ENCODE measurements at places on chromosomes 1 and 21.

GRCh38 chr1:169586395-169587255 lies at the start of gene F5:
Gene F5, minus strand, starts transcription at chr1:169586481. Its CDS starts 95 bp downstream, at chr1:169586386.
- peak; percentile 68 for DNase-seq

- no peak for DNase-seq
Observed at GRCh38 chr1:110556471-110556807, 37.5 kb upstream of the KCNA10 start.

DNA sequence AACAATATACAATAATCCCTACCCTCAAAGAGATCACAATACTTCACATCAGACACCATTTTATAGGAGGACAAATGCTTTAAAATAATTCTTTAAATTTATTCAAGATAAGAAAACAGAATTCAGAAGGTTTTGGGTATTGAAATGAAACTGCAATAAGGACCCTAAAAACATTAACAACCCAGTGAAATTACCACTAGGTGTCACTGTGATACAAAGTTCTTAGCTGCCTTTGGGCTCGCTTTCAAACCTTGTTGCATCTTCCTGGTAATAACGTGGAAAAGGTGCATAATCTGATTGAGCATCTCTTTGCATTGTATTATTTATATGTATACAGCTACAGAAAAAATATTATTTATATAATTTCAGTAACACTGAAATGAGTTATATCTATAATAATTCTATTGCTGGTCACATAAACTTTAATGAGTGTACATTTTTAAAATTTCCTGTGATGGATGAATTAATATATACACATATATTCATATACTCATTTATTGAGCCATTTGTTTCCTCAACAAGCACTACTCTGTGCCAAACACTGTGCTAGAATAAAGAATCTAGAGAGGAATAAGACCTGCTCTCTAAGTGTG lies 185.2 kb downstream of the FAF1 start:
- DNase-seq, result no peak

DNA sequence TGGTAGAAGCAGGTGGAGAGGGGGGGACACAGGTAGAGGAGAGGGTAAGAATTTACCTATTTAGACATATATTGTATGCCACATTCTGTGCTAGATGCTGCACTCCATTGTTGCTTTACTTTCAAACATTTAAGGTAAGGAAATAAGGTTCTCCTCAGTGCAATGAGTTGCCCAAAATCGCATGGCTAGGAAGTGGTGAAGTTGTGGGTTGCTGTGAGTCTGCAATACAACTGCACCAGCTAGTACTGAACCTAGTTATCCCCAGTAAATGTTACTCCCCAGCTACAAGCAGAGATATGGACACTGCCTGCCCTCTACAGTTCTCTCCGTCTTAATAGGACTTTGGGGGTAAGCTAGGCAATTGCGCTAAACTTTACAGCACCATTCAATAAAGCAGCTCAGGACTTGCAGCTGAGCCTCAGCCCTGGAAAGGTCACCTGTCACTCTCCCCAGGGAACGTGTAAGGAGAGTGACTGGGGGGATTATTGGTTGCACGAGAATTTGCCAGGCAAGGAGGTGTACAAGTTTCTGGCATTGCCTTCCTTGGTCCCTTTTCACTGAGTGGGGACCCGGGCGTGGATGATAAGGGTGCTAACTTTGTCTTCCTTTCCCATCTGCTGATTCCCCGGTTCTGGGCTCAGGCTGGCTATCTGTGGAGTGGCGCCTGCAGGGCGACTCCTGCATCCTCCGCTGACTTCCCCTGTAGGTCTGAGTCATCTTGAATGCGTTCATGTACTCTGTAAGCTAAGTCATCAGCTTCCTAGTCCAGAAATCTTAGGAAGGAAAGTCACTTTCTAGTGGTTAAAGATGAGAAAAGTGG lies 71.3 kb upstream of the CNTN2 start:
- peak; percentile 71 for DNase-seq

DNA sequence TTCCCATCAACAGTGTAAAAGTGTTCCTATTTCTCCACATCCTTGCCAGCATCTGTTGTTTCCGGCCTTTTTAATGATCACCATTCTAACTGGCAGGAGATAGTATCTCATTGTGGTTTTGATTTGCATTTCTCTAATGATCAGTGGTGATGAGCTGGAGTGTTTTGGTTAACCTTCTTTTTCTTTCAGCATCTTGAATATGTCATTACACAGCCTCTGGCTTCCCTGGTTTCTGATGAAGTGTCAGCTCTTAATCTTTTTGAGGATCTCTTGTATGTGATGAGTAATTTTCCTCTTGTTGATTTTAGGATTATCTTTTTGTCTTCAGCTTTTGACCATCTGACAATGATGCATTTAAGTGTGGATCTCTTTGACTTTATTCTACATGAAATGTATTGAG lies 133.2 kb upstream of the GRIK3 start:
- no peak for DNase-seq

DNA sequence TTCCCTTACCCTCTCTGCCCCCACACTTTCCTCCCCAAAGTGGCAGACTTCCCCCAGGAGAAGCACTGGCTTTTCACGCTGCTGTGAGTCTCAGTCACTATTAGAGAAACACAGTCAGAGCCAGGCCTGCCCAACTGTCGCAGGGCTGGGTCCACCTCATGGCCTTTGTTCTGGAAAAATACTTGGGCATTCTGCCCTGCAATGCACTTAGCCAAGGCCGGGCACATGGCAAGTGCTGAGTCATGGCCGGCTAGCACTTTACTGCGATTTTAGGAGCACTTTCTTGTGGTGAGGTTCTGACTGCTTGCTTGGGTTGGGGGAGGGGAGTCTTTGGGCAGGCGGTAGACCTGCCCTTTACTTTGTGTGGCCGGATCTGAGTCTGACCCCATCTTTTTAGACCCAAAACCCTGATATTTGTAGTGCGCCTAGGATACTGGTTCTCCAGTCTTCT lies 7.7 kb downstream of the EPHX1 start:
- peak; percentile 96 for DNase-seq

DNA sequence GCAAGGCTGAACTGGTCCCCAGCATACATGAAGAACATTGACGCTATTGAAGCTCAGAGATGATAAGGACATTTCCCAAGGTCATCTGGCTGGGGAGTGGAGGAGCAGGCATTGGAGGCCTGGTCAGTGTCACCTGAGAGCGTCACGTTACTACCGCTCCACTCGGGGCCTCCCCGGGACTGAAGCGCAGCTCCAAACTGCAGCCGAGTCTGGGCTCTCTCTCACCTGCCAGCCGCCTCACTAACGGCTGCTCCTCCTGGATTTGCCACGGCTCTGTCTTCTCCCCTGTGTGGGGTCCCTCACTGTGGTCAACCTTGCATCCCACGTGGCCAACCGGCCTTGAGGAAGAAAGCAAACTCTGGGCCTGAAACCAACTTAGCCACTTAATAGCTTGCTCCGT lies 111.3 kb downstream of the ADSS2 start:
- no peak for DNase-seq

DNA sequence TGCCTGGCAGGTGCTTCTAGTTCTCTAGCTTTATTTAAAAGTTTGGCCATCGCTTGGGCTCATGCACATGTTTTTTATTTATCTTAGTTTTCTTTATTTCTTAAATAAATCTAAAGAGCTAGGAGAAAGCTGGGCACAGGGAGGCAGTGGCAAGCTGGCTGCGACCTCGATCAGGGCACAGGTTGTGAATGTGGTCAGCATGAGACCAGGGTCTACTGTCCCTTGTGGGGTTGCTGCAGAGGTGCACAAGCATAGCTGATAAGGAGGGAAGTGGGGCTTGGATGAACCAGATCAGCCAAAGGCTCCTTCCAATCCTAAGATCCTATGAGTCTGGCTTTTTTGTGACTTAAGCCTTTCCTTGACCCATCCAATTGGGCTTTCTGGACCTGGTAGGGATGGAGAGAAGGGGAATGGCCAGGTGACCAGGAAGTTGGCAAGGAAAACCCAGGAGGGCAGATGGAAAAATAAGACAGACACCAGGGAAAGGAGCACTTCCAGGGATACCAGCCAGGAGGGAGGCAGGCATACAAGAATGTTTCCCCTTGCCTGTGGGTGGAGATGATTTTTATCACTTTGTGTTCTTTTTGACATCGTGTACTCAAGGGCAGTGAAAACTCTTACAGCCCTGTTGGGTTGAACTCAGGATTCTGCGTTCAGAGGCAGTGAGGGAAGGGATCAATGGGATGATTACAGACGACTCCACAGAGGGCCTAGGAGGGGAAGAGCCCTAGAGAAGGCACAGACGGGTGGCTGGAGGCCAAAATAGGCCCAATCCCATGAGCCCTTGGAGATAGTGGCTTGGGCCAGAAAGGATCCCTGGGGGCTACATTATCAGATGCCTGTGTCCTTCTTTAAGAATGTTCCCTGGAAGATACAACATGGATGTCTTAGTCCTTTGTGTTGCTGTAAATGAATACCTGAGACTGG lies 8.5 kb downstream of the CYP4B1 start:
- DNase-seq, result no peak

DNA sequence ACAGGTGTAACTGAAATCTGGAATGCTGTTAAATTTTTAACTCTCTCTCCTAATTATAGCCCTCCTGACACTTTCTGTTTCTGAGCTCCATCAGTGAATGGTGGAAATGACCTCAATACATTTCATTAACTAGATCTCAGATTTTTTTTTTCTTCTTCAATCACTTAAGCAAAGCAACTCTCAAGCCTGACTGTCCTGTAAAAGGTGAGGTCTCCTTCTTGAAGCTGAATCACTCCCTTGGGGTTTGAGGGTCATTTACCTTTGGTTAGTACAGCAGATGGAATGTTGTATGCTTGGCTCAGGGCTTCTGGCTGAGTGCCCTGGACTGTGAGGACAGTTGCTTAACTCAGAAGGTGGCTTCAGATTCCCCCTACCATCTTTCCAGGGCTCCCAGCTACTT lies 518.7 kb downstream of the PTPRC start:
- no peak for DNase-seq

- DNase-seq, result no peak
Observed at GRCh38 chr1:33043267-33044092, 6.8 kb upstream of the AK2 start.

DNA sequence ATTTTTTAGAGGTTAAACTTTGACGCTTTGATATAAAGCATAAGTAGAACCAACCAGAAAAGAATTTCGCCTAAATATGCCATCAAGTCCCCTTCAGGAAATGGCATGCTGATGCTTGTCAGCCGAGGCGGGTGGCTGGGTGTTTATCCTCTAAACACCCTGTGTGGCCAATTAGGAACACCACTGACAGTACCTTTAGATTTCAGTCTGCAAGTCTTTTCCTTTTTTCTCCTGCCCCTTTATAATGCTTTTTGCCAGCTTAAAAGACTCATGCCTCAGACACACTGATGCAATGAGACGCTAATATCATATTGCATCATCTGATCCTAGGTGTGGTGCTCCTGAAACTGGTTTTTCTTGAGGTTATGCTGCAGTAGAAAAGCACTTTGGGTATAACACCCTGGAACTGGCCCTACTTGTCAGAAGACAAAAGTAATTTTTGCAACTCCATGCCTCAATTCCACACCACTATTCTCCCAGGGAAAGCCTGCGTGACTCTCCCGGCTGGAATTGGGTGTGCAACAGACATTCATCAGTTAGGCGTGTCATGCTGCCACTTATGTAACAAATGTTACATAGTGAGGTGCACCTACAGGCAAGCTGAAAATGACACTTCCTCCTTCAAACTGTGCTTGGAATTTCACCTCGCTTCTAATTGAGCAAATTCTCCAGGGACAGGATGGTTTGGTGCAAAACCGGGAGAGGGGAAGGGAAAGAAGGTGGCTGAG lies 2.0 kb upstream of the RCC2 start:
- DNase-seq, result no peak

DNA sequence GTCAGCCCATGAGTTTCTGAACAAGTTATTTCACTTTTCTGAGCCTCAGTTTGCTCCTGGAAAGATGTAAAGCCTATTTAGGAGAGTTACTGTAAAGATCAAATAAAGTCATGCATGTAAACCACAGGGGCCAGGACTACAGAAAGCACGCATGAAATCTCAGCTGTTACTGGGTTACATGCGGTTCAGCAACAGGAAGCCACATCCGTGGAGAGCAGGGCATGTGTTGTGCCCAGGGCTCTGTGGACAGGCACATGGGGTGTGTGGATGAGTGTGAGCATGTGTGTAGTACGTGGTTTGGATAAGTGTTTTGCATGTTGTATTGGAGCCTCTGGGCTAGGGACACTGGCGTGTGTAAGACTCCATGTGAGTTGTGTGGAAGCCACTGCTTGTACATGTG lies 2.2 kb upstream of the EPHA2 start:
- no peak for DNase-seq

DNA sequence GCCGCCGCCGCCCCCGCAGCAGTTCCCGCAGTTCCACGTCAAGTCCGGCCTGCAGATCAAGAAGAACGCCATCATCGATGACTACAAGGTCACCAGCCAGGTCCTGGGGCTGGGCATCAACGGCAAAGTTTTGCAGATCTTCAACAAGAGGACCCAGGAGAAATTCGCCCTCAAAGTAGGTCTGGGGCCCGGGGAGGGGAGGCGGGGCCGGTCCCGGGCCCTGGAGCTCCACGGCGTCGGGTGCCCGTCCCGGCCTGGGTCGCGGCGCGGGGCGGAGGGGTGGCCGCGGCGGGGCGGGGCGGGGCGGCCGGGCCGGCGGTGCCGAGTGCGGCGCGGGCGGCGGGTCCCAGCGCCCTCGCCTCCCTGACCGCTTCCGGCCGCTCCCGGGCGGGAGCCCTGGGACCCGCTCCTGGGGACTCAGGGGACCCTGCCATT lies 646 bp downstream of the MAPKAPK2 start:
- DNase-seq, result peak; percentile 44

GRCh38 chr1:44101328-44101727 lies 17.3 kb upstream of the KLF17 start:
- no peak for DNase-seq

- peak; percentile 75 for DNase-seq
Observed at GRCh38 chr1:185439727-185440415, 122.8 kb upstream of the IVNS1ABP start.

DNA sequence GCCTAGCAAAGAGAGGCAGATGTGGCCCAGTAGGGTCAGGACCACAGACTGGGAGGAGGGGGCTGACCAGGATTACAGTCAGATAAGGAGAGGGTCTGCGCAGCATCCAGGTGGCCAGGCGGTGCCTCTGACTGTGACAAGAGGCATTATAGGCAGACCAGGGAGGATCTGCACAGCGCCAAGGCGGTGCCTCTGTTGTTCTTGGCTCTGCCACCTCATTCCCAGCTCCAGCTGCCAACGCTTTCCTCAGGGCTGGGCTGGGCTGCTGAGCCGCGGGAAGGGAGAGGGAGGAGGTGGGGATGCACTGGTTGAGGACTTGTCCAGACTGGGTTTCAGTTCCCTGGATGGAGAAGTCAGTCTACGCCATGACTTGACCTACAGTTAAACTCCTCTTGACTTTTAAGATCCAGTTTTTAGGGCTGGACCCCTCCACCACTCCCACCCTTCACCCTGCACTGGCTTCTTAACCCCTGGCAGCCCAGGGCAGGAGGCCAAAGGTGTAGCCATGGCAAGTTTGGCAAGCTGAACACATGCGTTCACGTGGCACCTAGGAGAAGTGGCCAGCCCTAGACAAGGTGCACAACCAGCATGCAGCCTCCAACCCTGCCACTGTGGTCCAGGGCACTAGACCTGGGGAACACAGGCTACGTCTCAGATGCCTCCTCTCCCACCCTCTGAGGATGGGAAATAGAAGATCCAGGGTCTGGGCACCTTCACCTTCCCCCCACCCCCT lies 4.5 kb upstream of the CRABP2 start:
- peak; percentile 96 for DNase-seq

All from MG63 (cell line).